ENCODE measurements at places on chromosomes 6 and 20.

GRCh38 chr20:58339741-58340140, 30.2 kb downstream of the RAB22A start:
- DNase-seq = no peak

DNA sequence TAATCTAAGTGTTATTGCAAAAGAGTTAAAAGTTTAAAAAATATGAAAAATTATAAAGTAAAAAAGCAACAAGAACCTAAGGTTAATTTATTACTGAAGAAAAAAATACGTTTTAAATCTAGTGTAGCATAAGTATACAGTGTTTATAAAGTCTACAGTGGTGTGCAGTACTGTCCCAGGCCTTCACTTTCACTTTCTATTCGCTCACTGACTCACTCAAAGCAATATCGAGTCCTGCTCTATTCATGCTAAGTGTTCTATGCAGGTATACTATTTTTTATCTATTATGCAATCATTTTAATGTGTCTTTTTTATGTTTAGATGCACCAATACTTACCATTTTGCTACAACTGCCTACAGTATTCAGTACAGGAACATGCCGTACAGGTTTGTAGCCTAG, 113.0 kb downstream of the MANEA start:
- no peak for DNase-seq

DNA sequence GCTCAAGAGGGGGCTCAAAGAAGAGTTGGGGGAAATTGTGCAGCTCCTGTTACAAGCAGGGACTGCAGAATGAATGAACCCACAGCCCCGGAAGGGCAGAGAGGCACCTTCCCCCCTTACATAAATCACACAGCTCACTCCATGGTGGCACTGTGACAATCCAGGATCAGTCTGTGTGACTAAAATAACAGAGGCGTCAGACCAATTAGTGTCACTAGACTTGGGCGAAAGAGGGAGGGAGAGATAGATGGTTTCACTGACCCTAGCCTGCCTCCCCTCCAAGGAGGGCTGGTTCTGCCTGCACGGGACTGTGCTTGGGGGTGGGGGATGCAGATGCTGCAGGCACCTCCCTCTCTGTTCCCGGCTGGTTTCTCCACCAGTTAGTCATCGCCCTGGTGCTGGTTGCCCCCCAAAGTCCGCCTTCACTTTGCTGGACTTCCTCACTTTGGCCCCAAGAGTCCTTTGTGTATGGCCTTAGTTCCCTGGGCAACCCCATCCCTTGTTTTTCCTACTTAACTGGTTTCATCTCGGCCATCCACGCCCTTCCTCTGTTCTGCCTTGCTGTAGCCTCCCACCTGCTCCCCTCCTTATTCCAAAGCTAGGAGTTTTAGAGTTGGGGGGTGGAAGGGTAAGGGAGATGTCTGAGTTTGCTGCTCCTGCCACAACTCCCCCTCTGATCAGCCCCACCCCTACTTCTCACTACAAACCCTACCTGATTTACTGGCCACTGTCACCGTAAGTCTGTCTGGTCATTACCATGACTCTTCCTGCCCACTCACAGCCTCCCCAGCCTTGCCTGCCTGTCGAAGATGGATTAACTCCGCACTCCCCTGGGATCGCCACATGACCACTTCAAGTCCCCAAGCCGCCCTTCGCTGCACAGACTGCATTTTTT, 17.7 kb downstream of the CCDC167 start:
- no peak for DNase-seq

DNA sequence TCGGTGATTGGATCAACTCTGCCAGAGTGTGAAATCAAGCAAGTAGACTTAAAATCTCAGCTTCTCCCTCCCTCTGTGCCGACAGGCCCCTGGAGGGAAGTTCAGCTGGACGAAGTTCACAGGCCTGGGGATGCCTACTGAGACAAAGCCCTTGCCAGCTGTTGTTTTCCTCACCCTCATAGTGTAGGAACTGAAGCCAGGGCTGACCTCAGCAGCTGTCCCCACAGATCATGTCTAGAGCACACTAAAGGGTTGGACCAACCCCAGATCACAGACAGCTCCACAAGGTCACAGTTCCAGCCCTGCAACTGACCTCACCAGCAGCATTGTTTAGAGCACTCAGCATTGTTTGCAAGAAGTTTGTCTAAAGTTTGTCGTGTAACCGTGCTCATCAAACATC, 261.9 kb upstream of the ECI2 start:
- DNase-seq = no peak

DNA sequence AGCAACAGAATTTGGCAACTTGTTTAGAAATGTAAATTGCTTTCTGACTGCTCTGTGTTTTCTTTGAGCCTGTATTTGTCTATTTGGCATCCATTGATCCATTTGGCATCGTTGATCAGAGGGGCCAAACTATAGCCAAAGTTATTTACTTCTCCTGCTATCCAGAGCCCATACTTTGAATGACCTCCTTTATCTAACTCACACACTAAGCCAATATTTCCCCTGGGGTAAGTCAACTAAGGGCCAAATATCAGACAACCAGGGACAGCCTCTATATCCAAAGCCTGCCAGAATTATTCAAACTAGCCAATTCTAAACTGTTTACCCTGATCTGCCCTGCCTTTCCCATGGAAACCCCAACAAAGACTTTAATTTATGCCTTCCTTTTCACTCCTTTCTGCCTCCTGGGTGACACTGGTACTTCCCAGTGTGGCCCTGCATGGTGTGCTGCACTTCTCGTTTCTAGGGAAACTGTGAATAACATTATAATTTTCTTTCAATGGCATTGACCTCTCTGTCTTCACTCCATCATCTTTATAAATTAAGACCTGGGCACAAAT, 19.8 kb upstream of the ZNF184 start:
- no peak for DNase-seq

- DNase-seq = no peak
Measured at GRCh38 chr6:78810146-78810545, 57.2 kb upstream of the IRAK1BP1 start.

GRCh38 chr6:37535759-37536490, 36.2 kb upstream of the CCDC167 start:
- DNase-seq = no peak

DNA sequence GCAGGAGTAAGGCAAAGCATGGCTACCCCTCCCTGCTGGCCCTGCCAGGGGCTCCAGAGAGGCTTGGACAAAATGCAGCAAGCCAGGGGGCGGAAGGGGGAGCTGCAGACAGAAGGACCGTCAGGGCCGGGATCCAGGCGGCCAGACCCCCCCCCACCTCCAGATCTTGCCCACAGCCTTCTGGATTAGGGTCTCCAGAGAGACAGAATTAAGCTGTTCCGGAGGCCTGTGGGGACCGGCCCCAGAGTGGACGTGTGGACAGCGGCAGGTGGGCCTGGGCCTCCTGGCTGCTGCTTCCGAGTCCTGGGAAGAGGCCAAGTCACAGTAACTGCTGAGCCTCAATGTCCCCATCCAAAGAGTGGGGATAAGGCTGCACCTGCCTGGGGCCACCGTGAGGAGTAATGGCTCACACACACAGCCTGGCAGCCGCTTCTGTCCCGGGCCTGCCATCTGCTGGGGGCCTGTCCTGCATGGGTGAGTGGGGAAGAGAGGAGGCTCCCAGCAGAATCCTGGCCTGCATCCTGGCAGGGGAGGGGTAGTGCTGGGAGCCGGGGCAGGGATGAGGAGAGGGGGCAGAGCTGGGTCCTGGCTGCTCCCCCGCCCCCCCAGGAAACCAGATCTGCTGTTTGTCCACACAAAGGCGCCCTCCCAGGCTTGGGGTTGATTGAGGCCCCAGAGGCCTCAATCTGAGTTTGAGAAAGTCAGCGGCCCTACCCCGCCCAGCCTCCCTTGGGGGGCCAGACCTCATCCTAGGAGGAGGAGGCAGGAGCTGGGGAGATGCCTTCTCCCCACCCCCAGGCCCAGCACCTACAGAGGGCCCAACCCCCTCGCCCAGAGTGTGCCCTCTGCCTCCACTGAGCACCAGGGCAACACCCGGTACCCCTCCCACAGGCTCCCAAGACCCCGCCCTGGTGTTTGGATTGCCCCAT, 3.9 kb downstream of the LAMA5 start:
- DNase-seq = no peak

DNA sequence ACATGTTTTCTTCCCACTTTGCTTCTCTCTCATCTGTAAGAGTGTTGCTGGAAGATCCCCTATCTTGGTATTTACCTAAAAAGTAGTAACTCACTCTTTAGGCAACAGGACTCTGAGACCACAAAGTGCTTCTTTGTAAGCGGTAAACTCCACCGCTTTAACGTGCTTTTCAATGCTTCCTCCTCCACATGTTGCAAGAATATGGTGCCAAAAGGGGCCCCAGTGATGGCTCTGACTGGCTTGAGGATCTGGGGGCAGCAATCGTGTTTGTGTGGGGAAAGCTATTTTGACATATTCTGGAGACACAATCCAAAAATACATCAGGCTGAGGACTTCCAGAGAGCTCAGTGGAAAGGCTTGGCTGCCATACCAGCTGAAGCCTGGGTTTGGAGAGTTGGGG, 12.4 kb upstream of the CPNE5 start:
- DNase-seq = no peak

- DNase-seq = no peak
Measured at GRCh38 chr20:49615401-49616153, 47.6 kb upstream of the PTGIS start.

GRCh38 chr6:35973670-35974222, 50.7 kb downstream of the SLC26A8 start:
- no peak for DNase-seq

GRCh38 chr6:31621991-31622390, 1.5 kb downstream of the PRRC2A start:
- no peak for DNase-seq

DNA sequence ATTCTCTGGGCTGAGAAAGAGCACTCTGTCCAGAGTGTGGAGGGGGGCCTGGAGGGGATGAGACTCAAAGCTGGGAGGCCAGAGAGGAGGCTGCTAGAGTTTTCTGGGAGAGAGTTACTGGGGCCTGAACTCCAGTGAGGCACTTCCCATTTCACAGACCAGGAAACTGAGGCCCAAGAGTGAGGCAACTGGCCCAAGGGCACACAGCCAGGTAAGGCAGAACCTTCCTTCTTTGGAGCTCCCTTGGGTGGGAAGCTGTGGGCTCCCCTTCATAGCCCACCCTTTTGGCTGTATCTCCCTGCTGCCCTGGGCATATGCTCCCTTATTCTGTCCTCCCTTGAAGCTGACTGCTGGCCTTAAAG, 34.4 kb downstream of the ANGPT4 start:
- DNase-seq = no peak

- no peak for DNase-seq
Measured at GRCh38 chr6:2950713-2951112, 20.7 kb downstream of the SERPINB6 start.

DNA sequence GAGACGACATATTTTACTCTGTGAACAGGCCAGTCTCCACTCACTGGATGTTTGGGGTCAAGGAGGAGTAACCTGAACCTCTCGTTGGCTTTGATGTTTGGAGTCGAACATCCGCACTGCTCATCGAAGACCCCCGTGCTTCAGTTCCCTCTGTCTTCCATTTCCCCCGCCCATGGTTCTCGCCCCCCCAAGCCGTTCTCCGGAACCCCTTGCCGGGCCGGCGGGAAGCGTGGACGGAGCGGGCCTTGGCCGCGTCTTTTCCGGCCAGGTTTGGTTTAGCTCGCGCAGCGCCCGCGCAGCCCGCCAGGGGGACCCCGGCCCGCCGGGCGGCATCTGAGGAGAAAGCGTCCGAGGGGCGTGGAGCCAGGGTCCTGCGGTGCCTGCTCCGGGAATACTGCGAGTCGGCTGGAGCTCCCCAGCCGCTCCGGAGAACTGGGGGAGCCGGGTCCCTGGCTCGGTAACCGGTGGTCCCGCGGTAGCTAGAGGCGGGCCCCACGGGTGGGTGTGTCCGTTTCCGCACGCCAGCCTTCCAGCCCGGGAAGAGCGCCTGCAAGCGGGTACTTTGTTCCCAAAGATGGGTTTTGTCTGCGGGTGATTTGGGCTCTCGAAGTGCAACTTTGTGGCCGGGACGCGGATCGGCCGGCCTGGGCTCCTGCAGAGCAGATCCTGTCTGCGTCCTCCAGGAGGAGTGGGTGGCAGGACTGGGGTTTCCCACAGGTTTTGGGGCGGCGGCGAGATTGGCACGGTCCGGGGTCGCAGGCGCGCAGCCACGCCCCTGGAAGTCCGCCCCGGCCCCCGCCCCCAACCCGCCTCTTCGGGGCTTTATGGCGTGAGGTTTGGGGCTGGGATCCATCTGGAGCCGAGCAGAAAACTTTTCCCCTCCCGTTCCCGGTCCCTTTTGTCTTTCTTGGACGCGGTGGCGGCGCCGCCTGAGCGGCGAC, at the start of gene TMEM200A:
TMEM200A (plus strand) TSS at position 852 of the 941 bp plus-strand sequence. CDS start 74,406 bp downstream, outside the sequence.
- DNase-seq = peak; percentile 54

DNA sequence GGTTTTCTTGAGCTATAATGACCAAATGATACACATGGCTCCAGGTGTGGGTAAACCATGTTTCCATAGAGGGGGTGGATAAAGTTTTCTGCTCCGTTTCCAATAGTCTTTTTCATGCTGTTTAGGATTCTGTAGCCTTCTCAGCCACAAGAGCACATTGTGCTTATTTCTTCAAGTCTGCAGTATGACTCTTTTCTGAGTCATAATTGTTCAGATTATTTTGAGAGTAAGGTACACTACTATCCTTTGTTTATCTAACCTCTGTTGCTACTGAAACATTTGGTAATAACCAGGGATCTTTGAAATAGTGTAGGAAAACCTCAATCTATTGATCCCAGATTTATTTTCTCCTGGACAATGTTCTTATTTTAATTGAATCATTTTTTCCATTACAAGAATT, 247.9 kb upstream of the BMP2 start:
- DNase-seq = no peak

DNA sequence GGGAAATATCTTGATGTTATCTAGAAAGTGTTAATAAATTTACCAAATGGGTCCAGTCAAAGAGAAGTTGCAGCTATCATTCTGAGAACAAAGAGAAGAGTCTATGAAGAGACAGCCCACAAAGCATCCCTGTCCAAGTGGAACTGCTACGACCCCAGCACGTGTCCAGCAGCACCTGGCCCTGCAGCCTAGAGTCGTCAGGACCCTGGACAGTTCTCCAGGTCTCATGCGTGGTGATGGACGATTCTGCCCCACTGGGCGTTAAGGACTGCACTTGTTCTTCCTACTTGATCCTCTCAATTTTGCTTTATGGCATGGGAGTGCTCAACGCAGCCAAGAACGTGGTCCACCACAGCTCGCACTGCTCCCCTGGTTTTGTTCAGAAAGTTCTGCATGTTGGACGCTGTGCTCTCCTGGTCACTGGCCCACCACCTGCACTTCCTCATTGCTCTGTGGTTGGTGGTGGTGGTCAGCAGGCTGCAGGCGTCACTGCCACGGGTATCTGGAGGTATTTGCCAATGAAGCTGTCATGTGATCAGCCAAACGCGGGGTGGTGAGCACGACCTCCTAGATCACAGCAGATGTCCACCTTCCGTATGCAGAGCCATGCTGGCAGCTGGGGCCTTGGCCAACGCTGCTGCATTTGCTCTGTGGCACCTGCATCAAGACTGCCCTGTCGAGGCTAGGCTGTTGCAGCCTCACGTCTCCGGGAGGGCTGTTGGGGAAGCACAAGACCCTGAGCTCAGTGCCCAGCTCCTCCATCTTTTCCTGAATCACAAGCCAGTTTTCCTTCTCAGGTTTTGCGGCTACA, 356.4 kb downstream of the CDH4 start:
- DNase-seq = no peak

DNA sequence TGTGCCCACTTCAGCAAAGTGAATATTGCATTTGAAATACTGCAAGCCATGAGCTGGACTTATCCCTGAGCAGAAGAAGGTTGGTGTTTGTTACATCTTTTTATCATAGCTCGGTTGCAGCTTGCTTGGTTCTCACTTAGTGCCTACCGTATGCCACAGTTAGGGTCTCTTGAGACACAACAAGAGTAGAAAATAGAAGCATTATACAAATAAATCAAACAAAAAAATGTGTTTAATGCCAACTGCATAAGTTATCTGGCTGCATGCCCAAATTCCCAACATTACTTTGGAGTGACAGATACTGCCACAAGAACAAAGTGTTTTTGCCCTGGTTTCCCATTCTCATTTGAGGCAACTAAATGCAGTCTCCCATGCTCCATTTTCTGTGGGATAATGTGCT, 53.9 kb upstream of the LAMP5 start:
- no peak for DNase-seq
